ENCODE measurements at places on chromosomes 5 and 9.

- no peaks in the 10 kb centered on the region for H3K27me3 ChIP-seq
- no peaks in the 10 kb centered on the region for H3K36me3 ChIP-seq
- no peak for DNase-seq
- no peaks in the 10 kb centered on the region for H3K4me1 ChIP-seq
- no peak overlapping the region for H3K27ac ChIP-seq
Observed at GRCh38 chr5:123439709-123440108, 16.5 kb upstream of the CEP120 start.

DNA sequence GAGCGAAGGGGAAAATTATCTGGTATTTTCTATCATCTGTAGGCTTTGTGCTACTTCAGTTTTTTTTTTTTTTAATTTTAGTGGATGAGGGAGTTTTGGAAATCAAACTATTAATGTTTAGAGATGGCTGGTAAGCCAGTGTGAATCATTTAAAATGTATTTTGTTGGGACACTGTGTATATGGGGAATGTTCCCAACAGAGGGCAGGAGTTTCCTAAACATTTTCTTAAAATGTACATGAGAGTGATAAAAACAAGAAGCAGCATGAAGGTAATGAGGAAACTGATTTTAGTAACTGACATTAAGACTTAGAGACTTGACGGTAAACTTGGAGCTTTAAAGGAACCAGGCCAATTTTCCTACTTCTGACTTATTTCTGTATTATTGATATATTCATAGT is 68.2 kb upstream of the ITGA2 start:
- DNase-seq = no peak
- H3K27ac ChIP-seq = no peak overlapping the region
- no peak overlapping the region for H3K4me3 ChIP-seq
- H3K4me1 ChIP-seq = no peaks in the 10 kb centered on the region
- H3K27me3 ChIP-seq = no peaks in the 10 kb centered on the region

GRCh38 chr5:108233617-108234155 is 148.2 kb downstream of the FBXL17 start:
- no peaks in the 10 kb centered on the region for H3K4me1 ChIP-seq
- H3K27ac ChIP-seq = no peak overlapping the region
- H3K36me3 ChIP-seq = no peaks in the 10 kb centered on the region
- no peak for DNase-seq
- H3K4me3 ChIP-seq = no peak overlapping the region
- no peaks in the 10 kb centered on the region for H3K27me3 ChIP-seq

- no peaks in the 10 kb centered on the region for H3K36me3 ChIP-seq
- no peak overlapping the region for H3K27ac ChIP-seq
- H3K27me3 ChIP-seq = peaks cover 8% of the 10 kb centered on the region
- no peak overlapping the region for H3K4me3 ChIP-seq
- no peaks in the 10 kb centered on the region for H3K4me1 ChIP-seq
Observed at GRCh38 chr5:53515988-53516387, 35.6 kb downstream of the FST start.

DNA sequence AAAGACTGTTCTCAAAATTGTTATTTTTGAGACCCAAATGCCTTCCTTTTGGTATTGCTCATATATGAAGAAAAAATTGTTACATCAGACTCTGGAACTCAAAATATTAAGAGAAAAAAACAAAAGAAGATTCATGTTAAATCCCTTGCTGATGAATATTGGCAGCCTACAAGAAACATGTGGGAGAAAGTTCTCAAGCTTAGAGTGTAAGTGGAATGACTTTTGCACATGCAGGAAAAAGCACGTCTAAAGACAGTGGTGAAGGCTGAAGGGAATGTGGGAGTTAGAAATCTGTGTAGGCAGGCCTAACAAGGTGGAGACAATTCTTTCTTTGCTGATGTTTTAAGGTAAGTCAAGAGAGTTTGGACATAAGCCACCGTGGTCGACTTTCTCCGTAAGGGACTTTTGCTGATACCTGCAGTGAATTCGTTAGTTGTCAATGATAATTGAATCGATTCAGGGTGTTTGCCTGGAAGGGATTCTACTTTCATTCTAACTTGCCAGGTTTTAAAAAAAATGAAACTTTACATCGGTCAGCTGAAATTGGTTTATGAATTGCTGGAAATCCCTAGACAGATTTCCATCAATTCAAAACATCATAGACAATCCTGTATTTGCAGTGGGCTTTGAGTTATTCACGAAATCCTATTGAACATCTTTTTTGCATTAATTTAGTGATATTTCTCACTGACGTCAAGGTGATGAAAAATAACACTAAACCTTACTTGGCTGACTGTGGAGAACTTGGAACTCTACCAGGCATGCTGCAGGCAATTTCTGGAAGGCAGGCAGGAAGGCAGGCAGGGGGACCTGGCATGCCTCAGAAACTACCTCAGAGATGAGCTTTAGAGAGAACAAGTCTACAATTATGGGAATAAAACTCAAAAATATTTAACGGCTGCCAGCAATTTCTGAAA is 359.1 kb upstream of the ADAMTSL1 start:
- H3K36me3 ChIP-seq = no peaks in the 10 kb centered on the region
- H3K27ac ChIP-seq = no peak overlapping the region
- DNase-seq = no peak
- no peaks in the 10 kb centered on the region for H3K4me1 ChIP-seq
- no peak overlapping the region for H3K4me3 ChIP-seq

All from T-cell (primary cell).